H9 (cell line): ENCODE measurements at places on chromosomes 16 and 17.
A peak's percentile ranks its signal among the peaks of the same experiment; 100 is the strongest.

GRCh38 chr17:19470530-19471261 lies 59.7 kb downstream of the RNF112 start:
- DNase-seq = peak; percentile 67

- DNase-seq = no peak
Measured at GRCh38 chr17:56762988-56763387, 70.7 kb downstream of the C17orf67 start.

DNA sequence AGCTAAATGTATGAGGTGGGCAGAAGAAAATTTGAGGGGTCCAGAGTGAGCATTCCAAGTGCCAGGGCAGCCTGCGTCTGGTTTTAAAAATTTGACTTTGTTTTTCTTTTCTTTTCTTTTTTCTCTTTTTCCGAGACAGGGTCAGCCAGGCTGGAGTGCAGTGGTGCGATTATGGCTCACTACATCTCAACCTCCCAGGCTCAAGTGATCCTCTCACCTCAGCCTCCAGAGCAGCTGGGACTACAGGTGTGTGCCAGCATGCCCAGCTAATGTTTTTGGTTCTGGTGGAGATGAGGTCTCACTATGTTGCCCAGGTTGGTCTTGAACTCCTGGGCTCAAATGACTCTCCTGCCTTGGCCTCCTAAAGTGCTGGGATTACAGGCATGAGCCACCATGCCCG lies 15.6 kb downstream of the SMPD3 start:
- no peak for DNase-seq

DNA sequence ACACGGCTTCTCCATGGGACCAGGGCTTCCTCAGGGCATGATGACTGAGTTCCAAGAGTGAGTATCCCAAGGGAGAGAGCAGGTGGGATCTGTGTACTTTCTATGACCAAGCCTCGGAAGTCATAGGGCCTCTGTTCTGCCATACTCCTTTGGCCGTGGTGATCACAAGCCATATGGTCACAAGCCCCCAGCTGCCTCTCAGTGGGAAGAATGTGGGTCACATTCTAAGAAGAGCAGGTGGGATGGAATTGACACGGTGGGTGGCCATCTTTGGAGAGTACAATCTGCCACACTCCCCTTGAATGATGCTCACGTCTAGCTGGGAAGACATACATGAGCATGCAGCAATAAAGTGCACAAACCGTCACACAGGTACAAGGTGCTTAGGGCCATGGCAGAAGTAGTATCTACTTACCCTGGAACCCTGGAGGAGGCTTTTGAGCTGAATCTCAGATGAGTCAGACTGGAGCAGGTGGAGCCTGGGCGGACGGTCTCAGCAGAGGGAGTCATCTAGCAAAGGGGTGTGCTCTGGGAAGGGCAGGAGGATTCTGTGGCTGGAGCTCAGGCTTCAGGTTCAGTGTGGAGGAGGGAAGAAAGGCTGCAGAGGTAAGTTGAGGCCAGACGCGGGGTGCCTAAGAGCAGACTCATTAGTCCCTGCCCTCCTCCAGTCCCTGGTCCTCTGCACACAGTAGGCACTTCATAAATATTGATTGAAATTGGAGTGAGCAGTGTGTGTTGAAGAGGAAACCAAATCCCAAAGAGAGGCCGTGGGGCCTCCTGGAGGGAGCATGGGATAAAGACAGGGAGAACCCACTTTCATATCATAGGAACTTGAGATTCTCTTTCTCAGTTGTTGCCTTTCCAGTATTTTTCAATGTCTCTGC lies 26.6 kb downstream of the GOSR2 start:
- no peak for DNase-seq

DNA sequence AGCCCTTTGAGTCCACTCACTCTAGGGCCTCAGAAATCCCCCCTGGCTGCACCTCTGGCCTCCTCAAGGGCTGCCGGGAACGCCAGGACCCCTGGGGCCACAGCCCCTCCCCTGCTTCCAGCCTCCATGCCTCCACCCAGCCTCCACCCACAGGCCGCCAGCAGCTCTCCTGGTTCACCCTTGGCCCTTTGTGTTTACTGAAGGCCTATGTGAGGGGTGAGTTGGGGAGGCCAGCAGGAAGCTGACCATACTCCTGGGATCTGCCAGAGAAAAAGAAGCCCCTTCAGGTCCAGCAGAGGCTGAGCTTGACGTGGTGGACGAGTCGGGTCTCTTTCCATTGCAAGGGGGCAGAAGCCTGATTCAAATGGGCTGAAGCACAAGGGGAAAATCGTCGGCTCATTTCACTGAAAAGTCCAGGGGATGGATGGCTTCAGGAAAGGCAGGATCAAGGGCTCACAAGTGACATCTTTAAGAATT lies 18.3 kb upstream of the ATP2A3 start:
- DNase-seq = peak; percentile 25

GRCh38 chr16:30808146-30808545 lies 21.1 kb upstream of the ZNF629 start:
- no peak for DNase-seq

- DNase-seq = no peak
Measured at GRCh38 chr17:27846042-27846655, 45.8 kb upstream of the NOS2 start.

DNA sequence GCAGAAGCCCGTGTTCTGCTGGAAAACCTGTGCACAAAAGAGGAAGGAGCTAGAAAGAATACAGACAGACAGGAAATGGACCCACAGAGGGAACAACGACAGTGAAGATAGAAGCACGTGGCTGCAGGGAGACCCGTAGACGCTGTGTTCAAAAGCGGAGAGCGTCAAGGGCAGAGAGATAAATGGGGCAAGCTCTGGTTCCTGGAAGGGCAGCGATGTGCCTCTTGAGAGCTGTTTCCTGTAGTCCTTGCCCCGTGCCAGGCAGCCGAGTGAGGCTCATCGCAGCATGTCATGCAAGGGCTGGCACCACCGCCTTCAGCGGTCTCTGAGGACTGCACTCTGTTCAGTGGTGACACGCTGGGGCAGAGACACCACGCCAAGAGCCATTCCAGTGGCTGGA lies 43.6 kb upstream of the CACNG5 start:
- DNase-seq = no peak

DNA sequence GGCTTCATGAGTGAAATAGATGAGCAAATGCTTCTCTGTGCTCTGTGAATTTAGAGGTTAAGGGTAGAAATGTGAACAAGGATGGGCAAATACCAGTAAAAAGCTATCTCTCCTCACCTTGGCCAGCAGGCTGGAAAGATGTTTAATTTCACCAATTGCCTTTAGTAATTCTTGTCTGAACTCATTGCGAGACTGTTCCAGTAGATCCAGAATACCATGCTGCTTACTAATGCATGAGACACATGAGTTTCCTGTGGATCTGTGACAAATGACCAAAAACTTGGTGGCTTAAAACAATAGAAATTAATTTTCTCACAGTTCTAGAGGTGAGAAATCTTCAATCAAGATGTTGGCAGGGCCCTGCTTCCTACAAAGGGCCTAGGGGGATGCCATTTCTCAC lies 9.3 kb upstream of the ZNF624 start:
- DNase-seq = no peak

GRCh38 chr17:19991252-19991885 lies 13.7 kb upstream of the AKAP10 start:
- no peak for DNase-seq

GRCh38 chr16:2458887-2459646 lies 842 bp upstream of the TEDC2 start:
- DNase-seq = peak; percentile 52

GRCh38 chr17:57459286-57459915 lies 203.1 kb downstream of the MSI2 start:
- DNase-seq = no peak

DNA sequence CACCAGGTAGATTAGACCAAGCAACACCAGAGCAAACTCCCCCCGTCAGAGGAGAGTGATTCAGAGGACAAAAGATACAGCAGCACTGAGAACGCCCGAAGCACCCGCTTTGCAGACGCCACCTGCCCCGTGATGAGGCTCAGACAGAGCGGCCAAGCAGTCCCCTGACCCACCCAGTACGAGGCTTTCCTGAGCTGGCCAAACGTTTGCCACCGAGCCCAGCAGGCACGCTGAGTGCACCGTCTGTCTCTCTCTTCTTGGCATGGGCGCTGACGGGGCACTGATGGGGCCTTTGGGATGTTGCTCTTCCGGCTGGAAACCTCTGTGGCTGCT lies 19.4 kb upstream of the WDR45B start:
- no peak for DNase-seq

GRCh38 chr17:17765359-17766076 lies 71.3 kb downstream of the SREBF1 start:
- DNase-seq = no peak
